A673 (cell line): ENCODE measurements at places on chromosomes 11 and 22.

GRCh38 chr11:134071306-134071705 lies 2.4 kb downstream of the JAM3 start:
- no peak for DNase-seq

GRCh38 chr11:114063149-114063828 lies 3.8 kb downstream of the ZBTB16 start:
- no peak for DNase-seq

GRCh38 chr11:13227676-13228255 lies 49.8 kb upstream of the BMAL1 start:
- no peak for DNase-seq

DNA sequence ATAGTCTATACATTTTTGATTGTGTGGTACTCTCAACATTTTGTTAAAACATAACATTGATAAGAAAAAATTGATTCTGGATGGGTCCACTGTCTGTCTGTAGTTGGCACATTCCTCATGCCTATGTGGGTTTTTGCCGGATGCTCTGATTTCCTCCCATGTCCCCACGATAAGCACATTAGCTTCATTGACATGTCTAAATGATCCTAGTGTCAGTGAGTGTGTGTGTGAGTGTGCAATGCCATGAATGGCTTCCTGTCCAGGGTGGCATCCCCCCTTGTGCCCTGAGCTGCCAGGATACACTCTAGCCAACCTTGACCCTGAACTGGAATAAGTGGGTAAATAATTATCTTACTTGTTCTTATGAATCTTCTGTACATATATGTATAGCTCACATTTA lies 5.4 kb downstream of the SFI1 start:
- no peak for DNase-seq

GRCh38 chr11:22559416-22559815 lies 66.2 kb downstream of the FANCF start:
- DNase-seq, result no peak

DNA sequence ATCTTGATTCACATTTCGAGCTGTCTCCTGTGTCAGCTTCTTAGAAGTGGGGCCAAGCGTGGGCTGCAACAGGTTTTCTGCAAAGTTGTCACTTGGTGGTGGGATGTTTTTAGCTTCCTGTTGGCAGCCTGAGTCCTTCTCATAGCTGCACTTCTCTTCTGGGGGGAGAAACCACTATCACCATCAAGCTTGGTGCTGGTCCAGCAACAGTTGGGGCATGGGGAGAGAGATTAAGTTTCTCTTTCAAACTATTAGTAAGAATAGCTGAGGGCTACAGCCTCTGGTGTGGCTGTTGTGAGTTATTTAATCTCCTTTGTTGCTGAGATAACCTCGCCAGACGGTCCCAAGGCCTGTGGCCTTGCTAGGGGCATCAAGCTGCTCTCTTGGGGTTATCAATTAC lies 123.3 kb upstream of the CRYBB3 start:
- no peak for DNase-seq

DNA sequence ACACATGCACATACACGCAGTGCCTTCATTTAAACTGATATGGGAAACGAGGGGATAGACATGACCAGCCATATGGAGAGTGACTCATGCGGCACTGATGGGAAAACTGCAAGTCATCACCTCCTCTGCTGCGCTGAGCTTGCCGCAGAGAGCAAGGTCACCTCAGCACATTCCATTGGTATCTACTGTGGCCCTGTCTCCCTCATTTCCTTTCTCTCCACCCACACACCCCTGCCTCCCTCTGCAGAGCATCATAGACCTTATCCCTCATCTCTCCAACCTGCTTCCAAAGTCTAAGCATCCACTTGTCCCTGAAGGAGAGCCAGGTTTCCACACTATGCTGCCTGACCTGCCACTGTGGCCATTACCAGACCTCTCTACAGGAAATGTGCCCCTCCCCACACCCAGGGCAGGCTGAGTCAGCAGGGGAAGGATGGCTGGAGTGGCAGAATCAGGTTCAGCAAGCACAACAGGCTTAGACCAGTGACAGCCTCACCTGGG lies 116.9 kb upstream of the SNX19 start:
- no peak for DNase-seq

- no peak for DNase-seq
These were observed 41.3 kb downstream of the CECR2 start for GRCh38 chr22:17410576-17410975.

GRCh38 chr22:39994041-39994565 lies 651 bp upstream of the FAM83F start:
- DNase-seq, result no peak

- DNase-seq, result no peak
These were observed 157.7 kb upstream of the TMEM45B start for GRCh38 chr11:129657866-129658525.

DNA sequence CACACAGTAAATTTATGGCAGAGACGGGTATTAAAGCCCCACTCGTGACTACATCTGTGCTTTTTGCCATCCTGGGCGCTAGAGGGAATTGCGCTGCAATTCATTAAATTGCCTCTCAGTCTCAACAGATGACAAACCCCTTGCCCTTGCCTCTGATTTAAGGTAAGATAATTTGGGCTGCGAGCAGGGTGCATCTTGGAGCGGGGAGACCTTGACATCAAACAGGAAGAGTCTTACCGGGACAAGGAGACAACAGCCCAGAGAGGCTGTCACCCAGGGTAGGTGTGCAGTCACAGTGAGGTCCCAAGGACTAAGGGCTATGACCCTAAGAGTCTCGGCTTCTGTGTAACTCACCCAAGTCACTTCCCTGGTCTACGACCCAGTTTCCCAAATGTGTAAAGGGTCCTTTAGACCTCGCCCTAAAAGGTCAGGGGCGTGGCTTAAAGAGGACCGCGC lies 449 bp upstream of the TOM1 start:
- peak; percentile 44 for DNase-seq

DNA sequence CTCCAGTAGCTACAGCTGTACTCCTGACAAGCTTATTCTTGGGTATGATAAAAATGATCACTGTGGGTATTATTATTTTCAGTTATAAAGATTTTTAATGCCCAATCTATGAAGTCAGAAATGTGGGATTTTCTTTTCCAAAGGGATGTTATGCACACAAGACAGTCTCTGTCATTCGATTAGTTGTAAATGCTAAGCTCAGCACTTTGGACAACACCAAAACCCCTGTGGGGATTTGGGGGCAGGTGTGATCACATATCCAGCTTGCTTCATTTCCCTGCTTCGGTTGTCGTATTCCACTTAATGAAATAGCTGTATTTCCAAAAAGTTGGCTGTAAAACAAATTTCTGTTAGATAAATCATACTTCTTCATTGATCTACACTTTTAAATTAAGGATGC lies 931.5 kb downstream of the NTM start:
- no peak for DNase-seq

DNA sequence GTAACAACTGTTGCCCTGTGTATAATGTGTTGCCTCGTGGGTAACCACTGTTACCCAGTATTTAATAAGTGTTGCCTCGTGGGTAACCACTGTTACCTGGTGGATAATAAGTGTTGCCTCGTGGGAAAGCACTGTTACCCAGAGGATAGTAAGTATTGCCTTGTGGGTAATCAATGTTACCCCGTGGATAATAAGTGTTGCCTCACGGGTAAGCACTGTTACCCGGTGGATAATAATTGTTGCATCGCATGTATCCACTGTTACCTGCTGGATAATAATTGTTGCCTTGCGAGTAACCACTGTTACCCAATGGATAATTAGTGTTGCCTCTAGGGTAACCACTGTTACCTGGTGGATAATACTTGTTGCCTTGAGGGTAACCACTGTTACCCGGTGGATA lies 17.1 kb upstream of the NXPE4 start:
- no peak for DNase-seq

DNA sequence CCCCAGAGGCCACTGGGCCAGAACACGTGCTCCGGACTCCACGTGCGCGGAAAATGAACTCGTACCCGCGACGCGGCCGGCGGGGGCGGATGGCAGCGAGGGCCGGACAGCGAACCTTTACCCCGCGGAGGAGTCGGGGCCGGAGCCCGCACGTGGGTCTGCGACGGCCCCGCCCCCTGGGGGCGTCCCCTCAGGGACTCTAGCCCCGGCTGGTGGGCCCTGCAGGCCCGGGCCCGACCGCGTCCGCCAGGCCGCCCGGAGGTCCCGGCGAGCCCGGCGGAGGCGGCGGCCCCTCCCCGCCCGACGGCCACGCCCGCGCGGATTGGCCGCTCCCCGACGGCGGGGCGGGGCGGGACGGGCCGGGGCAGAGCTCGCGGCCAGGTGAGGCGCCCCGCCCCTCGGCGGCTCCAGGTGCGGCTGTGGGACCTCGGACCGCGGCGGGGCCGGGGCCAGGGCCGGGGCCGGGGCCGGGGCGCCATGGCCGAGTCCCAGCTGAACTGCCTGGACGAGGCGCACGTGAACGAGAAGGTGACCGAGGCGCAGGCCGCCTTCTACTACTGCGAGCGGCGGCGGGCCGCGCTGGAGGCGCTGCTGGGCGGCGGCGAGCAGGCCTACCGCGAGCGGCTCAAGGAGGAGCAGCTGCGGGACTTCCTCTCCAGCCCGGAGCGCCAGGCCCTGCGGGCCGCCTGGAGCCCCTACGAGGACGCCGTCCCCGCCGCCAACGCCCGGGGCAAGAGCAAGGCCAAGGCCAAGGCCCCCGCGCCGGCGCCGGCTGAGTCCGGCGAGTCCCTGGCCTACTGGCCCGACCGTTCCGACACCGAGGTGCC lies at the start of gene FAM83F:
Gene FAM83F, plus strand, starts transcription at position 389 of the 827 bp plus-strand sequence. Its CDS starts 89 bp downstream, at position 478.
- DNase-seq, result no peak

GRCh38 chr11:58526721-58527120 lies 18.8 kb upstream of the OR5B21 start:
- no peak for DNase-seq

DNA sequence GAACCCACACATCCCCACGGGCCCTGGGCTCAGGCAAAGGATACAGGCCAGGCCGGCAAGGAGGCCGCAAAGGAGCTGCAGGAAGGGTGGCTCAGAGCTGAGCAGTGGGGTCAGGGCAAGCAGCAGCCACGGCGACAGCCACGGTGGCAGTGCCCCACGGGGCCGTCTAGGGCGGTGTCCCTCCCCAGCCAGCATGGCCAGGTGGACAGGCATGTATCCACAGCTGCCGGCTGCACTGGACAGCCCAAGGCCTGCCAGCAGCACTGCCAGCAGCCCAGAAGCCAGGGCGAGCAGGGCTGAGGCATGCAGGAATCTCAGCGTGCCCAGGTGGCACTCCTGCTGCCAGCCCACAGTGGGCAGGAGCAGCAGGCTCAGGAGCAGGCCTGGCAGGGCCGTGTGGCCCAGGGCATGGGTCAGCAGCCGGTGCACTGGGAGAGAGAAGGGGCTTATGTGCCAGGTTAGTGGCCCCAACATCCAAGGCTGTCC lies 3.9 kb downstream of the RHBDD3 start:
- no peak for DNase-seq

GRCh38 chr11:94183886-94184264 lies 55.2 kb downstream of the PANX1 start:
- peak; percentile 60 for DNase-seq

DNA sequence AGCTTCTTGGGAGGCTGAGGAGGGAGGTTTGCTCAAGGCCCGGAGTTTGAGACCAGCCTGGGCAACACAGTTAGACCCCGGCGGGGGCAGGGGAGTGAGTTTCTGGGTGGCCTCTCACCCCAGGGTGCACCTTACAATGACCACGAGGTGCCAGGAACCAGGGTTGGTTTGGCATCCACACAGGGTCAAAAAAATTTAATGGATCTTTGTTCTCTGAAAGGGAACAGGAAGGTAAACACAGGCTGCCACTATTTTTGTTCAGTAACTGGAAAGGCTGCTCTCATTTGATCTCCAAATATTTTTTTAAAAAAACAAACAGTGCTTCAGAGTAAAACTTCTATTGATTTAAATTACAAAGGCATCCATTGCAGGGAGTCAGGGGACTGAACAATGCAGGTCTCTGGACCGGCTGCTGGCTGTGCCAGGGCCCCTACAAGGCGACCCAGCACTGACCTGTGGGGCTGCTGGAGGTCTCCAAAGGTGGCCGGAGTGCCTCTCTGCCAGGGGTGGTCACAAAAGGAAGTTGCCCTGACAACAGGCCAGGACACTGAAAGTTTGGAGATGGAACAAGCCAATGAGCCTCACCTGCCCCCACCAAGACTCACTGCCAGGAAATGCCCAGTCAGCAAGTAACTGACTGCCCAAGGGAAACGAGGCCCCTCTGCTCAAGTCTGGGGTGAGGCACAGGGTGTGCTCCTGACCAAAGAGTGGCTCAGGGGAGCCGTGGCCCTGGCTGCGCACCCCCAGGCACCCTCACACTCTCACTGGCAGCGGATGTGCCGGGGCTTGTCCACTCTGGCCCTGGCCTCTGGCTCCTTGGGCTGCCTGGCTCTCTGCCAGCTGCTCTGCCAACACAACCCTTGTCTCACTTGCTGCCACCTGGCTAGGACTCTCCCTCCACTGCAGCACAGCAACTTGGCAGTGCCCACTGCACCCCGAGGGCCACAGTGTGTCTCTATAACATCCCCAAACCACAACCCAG lies 51.8 kb downstream of the ARFGAP3 start:
- no peak for DNase-seq

GRCh38 chr11:131370090-131370751 lies at the start of gene NTM:
NTM (plus strand) TSS chr11:131370615.
- no peak for DNase-seq

- peak; percentile 24 for DNase-seq
These were observed 207.7 kb downstream of the CEP164 start for GRCh38 chr11:117535201-117535849.

DNA sequence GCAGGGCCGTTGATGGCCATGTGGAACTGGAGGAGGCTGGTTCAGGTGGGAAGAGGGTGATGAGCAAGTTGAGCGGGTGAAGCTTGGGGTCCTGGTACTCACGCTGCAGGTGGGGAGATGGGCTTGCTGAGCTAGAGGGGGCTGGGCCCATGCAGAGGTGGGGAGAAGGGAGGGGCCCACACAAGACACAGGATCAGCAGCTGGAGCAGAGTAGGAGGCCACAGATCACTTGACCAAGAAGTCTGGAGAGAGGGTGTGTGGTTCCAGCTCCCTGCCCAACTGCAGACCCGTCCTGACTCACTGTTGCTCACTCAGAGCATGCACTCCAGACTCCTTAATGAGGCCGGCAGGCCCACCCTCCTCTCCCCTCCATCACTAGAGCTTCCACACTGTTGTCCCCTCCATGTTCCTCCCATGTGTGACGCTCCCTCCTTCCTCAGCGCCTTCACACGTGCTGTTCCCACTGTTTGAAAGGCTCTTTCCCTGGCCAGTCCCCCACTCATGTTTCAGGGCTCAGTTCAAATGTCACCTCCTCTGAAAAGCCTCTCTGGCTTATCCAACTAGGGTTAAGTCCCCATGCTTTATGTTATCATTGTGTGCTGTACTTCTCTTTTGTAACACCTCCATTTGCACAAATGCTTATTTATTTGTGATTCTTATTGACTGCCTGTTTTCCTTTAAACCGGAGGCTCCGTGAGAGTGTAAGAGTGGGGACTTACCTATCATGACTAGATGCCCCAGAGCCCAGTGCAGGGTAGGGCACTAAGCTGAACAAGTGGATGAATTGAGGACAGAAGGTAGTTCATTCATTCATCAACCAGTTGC lies 2.3 kb downstream of the CCDC86 start:
- DNase-seq, result no peak

- DNase-seq, result no peak
These were observed 27.1 kb downstream of the PDGFD start for GRCh38 chr11:104136861-104137260.

- no peak for DNase-seq
These were observed 5.7 kb upstream of the OR52K2 start for GRCh38 chr11:4443232-4443891.
